ENCODE measurements at places on chromosomes 13 and 19.

GRCh38 chr13:84934911-84935310 is 864.3 kb downstream of the SLITRK6 start:
- DNase-seq, result no peak

GRCh38 chr13:45231722-45232121 is 30.9 kb upstream of the KCTD4 start:
- no peak for DNase-seq

GRCh38 chr19:2747349-2747748 is 7.5 kb upstream of the SLC39A3 start:
- no peak for DNase-seq

- no peak for DNase-seq
These were observed 9.8 kb upstream of the LINGO3 start for GRCh38 chr19:2317756-2318155.

DNA sequence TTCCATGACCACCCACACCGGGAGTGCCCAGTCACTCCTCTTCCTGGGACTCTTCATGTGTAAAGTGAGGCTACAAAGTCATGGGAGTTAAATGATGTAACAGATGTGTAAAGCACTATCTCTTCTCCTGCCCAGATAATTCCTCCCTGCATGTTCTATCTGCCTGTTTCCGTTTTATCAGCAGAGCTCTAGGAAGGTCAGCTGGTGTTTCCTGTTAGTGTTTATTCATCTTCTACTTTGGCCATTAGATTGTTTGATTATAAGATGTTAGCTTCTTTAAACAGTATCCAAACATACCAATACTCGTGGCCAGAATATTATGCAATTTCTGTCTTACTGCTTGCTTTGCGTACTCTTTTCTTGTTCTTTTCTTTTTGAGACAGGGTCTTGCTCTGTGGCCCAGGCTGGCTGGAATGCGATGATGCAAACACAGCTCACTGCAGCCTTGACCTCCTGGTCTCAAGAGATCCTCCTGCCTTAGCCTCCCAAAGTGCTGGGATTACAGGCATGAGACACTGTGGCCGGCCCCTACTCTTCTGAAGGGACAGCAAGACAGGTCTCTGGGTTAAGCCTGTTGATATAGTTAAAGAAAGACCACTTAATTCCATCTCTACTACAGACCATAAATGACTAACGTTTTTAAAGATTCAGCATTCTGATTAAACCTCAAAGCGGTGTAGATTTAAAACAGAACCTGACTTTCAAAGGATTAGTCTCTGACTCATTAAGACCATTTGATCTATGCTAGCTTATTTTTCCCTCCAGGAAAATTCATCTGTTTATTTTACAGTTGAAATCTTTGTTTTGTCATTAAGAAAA is 97.4 kb upstream of the AKAP11 start:
- no peak for DNase-seq

DNA sequence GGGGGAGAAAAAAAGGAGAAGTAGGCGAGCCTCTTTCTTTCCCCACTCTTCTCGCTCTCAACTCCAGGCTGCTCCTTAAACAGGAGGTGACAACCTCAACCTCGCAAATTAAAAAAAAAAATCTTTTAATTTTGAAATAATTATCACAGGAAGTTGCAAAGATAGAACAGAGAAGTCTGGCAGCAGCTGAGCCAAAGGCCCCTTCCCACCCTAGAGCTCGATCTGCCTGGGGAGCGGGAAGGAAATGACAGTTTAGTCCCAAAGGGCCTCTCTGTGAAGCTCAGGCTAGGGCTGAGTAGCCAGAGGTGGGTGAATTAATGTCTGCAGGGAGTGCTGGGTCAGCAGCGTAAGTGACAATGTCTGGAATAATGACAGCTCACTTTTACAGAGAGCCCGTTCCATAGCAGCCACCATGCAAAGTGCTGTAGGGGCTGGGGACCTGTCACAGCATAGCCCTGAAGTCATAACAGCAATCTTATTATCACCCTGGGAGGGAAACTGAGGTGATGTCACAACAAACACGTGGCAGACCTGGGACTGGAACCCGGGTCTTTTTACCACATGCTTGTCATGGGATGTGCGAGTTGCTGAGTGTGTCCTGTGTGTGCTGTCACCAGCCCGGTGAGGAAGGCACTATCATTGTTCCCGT is 8.8 kb upstream of the CD22 start:
- DNase-seq, result no peak

DNA sequence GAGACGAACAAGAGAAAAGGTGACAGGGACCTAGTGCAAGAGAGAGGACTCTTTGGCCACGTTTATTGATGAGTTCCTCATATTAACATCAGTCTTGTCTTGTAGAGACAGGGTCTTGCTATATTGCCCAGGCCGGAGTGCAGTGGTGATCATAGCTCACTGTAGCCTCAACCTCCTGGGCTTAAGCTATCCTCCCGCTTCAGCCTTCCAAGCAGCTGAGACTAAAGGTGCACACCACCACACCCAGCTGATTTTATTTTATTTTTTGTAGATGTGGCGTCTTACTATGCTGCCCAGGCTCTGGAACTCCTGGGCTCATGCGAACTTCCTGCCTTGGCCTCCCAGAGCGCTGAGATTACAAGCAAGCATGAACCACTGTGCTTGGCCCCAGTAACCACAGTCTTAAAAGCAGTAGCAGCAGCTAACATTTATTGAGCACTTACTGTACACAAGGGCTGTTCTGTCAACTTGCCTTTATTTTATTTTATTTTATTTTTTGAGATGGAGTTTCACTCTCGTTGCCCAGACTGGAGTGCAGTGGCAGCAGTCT is 1.1 kb upstream of the SH2D3A start:
- DNase-seq, result no peak

DNA sequence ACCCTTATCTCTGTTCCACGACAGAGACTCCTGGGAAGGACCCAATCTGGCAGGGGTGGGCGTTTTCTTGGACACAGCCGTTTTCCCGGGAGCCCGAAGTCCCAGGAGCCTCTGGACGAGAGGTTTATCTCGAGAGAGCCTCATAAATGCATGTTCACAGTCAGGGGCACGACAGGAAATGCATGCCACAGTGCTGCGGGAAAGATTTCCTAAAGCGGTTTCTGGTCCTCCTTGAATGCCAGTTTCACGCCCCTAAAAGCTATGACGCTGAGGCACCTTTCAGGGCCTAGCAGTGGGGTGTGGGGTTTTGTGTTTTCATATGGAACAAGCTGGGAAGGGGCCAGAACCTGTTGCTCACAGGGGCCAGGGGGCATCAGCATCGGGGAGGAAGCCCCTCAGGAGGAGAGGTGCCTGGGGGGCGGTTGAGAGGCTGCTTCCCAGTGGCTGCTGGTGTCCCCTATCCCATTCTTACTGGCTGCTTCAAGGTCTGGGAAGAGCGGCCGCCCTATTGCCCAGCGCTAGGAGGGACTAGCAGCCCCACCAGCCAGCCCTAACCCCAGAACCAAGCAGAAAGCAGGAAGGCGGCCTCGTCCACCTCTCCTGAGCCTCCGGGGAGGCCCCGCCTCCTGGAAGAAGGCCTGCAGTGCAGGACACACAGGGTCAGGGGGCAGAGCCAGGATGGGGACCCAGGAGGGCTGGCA is 157.0 kb downstream of the KDM4B start:
- no peak for DNase-seq

GRCh38 chr19:45385392-45386221 is 15.2 kb upstream of the ERCC2 start:
- no peak for DNase-seq

DNA sequence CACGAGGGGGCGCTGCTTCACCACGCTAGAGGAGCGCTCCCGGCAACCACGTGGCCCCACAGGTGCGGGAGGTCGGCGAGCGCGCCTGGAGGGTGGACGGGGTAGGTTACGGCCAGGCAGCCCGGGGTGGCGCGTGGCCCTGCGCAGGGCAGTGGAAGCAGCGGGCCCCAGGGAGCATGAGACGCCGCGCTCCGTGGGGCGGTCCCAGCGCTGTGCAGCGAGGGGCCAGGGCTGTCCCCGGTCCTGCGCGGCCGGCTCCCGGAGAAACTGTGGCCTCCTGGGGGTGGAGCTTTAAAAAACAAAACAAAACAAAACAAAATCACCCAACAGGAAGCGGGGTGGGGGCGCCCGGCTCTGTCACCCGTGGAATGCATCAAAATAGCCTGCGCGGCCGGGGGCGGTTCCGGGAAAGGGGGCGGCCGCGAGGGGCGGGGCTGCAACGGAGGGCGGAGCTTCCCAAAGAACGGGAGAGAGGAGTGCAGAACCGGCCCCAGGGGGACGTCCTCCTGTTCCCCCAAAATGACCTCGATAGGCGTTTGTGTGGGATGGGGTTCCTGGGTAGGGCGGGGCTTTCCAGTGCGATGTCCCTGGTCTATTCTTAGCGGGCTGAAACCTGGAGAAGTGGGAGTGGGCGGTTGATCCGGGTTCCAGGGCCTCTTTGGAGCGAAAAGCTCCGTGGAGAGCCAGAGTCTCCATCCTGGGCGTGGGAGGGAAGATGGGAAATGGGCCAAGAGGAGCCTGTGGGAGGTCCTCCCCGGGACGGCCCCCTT is 27.3 kb downstream of the NUMBL start:
- DNase-seq, result peak; percentile 97

DNA sequence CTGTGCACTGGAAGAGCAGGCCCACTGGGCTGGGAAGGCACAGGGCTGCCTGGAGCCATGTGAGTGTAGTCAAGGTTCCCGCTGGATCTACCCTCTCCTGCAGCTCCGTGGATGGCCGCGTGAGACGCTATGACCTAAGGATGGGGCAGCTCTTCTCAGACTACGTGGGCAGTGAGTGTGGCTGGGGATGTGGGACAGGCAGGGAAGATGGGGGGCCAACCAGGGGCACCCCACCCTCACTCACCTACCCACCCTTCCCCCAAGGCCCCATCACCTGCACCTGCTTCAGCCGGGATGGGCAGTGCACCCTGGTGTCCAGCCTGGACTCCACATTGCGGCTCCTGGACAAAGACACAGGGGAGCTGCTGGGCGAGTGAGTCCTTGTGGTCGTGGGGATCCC is 6.1 kb downstream of the WDR83 start:
- no peak for DNase-seq

DNA sequence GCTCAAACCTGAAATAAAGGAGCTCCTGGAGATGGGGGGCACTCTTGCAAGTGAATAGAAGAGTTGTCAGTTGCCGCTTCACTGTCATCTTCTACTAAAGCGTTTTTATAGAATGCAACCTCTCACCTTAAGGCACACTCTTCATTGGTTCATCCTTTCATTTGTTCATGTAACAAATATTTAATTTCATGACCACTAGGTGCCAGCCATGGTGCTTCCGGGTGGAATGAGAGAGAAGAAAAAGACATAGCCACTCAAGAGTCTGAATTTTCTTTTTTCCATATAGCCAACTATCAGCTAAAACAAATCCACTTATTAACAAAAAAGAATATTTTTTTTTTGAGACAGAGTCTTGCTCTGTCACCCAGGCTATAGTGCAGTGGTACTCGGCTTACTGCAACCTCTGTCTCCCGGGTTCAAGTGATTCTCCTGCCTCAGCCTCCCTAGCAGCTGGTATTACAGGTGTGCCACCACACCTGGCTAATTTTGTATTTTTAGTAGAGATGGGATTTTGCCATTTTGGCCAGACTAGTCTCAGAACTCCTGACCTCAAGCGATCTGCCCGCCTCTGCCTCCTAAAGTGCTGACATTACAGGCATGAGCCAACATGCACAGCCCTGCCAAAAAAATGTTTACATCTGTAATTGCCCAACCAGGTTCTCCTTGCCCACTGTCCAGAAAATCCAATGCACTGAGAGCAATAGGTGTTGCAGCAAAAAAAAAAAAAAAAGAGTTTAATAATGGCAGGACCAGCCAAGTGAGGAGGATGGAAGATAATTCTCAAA is 22.1 kb upstream of the SACS start:
- DNase-seq, result no peak

- DNase-seq, result no peak
These were observed 2.7 kb downstream of the NAA16 start for GRCh38 chr13:41313659-41314197.

DNA sequence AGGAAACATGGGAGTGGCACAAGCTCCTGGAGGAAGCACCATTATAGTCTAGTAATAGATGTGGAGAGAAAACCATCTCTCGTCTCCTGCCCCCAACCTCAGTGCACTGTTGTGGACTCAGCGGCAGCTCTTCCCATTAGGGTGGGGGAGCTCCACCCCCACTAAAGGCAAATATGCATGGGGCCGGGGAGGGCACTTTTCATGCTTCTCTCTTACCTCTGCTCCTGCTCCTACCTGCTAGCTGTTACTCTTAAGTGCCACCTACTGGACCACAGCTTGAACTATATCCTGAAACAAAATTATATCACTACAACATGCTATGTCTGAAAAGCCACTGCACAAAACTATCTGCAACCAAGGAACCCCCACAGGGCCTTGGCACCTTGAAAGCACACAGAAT is 112.6 kb upstream of the DACH1 start:
- no peak for DNase-seq

All from stimulated activated effector memory CD8-positive, alpha-beta T cell treated with anti-CD3 and anti-CD28 coated beads, Interleukin-12 subunit alpha, Interleukin-12 subunit beta, amount 100 ng/mL, for 72 hours (primary cell).